Stimulated activated CD4-positive, alpha-beta T cell treated with anti-CD3 and anti-CD28 coated beads, Interleukin-1b, Interleukin-23, amount 100 ng/mL, for 1 hour (primary cell): ENCODE measurements at places on chromosomes 4 and X.

- DNase-seq = no peak
Observed at GRCh38 chrX:134377537-134377936, 82.4 kb upstream of the HPRT1 start.

DNA sequence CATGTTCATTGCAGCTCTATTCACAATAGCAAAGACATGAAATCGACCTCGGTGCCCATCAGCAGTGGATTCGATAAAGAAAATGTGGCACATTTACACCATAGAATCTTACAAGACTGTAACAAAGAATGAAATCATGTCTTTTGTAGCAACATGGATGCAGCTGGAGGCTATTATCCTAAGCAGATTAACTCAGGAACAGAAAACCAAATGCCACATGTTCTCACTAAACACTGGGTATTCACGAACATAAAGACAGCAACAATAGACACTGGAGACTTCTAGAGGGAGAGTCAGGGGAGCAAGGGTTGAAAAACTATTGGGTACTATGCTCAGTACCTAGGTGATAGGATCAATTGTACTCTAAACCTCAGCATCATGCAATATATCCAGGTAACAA, 180.5 kb downstream of the PPP1R2C start:
- no peak for DNase-seq

- no peak for DNase-seq
Observed at GRCh38 chr4:113433116-113433515, 328.4 kb downstream of the CAMK2D start.

DNA sequence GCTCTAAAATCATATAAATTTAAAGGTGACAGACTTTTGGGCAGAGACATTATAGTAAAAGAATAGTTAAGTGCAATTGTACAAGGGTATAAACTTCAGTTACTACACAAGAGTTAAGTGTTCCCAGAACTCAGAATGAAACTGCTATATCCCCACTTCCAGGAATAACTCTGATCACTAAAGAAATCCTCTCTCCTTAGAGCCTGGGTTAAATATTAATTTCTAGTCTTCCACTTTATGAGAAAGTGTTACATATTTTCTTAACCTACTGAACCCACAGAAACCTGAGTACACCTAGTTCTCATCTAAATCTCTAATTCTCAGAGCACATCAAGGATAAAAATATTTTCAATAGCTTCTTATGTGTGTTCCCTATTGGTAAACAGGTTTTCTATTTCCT, 99.1 kb upstream of the USP38 start:
- no peak for DNase-seq

DNA sequence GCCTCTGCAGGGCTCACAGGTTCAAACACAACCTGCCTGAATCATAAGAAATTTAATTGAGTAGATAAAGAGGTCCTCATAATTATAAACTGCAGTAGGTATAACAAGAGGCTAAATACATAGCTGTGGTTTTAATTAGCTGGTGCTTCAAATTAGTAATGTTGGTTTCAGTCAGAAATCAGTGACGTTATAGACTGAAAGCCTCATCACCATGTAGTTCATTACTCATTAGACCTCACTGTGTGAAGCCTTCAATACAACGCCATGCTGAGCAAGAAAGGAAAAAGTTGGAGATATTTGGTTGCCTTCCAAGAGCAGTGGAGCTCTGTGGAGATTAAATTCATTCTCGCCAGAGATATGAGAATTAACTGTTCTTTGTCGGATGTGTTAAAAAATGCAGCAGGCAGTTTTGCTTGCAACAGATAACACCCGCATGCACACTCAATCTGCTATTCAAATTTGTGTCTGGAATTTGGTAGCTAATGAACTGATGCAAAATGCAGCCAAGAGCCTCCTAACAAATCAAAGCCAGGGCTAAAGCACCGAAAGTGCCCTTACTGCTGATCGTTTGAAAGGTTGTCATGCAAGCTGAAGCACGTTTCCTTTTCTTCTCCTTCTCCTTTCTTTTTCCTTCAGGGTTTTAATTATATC, 148.9 kb downstream of the AFF2 start:
- DNase-seq = no peak
